ENCODE measurements at places on chromosomes 5 and 9.
A peak's percentile ranks its signal among the peaks of the same experiment; 100 is the strongest.

GRCh38 chr9:121604242-121604641 is 47.2 kb upstream of the DAB2IP start:
- DNase-seq: no peak

GRCh38 chr9:14349146-14349446 is 35.2 kb upstream of the NFIB start:
- DNase-seq: no peak

DNA sequence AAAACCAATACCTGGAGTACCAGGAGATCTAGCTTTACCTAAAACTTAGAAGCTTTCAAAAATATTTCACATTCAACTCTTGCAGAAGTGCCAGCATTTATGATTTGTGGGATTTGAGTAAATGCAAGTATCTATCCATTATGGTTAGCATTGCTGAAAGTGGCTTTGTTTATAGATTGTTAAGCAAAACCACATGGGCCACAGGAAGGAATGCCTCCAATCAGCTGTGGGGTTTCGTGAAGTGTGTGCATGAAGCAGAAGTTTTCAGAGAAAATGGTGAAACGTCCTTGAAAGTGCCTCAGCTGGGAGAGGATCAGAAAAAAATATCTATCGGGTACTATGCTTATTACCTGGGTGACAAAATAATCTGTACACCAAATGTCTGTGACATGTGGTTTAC is 4.2 kb downstream of the LECT2 start:
- peak; percentile 77 for DNase-seq

DNA sequence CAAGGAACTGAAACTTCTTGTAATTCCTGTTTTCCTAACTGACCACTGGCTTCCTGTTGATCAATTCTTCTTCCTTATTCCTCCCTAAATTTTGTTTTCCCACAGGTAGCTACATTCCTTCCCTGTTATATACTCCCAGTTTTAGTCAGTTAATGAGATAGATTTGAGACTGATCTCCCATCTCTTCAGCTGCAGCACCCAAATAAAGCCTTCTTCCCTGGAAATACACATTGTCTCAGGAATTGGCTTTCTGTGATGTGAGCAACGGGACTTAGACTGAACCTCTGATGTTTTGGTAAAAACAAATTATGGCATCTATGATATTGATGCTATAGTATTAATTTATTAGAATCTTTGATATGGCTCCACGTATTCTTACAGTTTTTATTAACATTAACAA is 617.3 kb upstream of the ST8SIA4 start:
- no peak for DNase-seq

DNA sequence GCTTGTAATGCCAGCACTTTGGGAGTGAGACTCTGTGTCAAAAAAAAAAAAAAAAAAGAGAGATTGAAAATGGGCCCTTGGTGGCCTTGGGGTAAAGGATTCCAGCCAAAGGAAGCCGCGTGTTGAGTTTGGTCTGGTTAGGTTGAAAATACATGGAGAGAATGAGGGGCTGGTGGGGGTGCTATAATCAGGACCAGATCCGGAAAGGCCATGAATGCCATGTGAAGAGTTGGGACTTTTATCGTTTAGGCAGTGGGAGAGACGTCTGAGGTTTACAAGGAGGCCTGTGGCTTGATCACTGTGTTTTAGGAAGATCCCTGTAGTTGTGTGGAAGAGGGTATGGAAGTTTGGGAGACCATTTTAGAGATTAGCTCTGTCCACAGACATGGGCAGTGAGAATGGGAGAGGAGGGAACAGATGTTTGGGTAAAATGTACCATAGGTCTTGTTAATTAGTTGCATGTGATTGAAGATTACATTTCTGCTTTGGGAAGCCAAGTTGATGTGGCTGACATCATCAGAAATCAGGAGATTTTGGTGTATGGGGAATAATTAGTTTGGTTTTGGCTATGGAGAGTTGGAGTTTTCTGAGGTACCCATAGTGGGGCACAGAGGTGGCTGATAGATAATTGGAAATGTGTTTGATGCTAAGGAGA is 3.5 kb downstream of the MSANTD3 start:
- DNase-seq: peak; percentile 55

DNA sequence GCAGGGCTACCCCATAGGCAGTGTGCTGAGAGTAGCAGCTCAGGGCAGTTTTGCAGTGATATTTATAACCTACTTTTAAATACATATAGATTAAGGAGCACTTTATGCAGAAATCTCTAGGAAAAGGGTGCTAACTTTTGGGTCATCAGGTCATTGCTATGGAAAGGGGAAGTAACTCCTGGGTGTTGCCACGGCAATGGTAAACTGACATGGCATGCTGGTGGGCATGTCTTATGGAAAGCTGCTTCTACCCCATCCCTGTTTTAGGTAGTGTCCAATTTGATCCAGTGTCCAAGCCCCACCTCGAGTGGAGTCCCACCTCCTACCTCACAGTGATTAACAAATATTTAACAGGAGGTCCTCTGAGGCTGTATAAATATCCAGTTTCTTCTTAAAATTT is 56.8 kb upstream of the XPA start:
- no peak for DNase-seq

- DNase-seq: peak; percentile 83
Measured at GRCh38 chr9:4740638-4741364, at the start of gene AK3. Gene AK3, minus strand, starts transcription at chr9:4741202. Its CDS starts 115 bp downstream, at chr9:4741087.

GRCh38 chr5:56356121-56356835 is 123.1 kb upstream of the ANKRD55 start:
- DNase-seq: no peak

DNA sequence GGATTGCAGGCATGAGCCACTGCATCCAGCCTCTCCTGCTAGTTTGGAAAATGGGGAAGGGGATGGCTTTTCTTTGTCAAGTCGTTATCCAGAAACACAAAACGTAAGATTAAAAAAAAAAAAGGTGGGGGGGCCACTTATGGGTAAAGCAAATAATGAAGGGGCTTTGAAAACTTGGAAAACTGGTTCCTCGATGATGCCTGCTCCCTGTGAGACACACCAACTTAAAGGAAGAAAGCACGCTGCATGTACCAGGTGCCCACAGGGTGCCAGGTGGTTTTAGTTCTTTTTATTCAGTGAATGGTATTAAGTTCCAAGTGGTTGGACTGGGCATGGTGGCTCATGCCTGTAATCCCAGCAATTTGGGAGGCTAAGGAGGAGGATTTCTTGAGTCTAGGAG is 170.1 kb downstream of the GOLPH3 start:
- no peak for DNase-seq

DNA sequence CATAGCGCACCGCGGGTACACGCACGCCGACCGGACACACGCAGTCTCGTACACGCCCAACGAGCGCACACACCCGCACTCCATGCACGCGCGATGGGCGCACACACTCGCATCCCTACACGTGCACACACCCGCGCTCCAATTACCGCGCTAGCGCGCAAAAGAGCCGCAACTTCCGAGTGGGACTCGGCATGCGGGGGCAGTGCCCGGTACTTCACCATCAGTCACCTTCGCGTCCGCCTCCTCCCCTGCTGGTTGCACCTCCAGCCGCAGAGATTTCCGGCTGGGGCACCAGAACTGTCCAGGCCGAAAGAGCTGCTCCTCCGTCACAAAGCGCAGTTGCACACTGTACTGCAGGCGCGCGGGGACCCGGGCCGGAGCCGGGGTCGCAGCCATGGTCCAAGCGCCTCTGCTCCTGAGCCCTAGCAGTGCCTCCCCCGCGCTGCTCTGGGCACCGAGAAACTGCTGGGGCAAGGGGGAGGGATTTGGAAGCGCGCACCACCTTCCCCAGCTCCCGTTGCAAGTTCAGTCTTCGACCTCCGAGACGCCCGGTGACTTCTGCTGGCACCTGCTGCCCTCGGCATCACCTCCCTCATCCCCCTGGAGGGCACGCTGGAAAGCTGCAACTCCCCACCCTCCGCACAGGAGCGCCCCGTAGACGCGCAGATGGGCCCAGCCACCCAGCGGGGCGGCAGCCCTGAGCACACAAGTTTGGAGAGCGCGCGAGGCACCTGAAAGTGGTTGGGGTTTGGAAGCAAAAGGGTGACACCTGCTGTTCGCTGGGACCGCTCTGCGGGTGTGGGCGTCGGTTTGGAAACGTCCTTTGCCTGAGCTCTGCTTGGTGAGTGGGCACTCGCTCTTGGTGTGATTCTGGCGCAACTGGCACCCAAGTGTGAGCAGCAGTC is 337.4 kb upstream of the PUM3 start:
- DNase-seq: no peak

DNA sequence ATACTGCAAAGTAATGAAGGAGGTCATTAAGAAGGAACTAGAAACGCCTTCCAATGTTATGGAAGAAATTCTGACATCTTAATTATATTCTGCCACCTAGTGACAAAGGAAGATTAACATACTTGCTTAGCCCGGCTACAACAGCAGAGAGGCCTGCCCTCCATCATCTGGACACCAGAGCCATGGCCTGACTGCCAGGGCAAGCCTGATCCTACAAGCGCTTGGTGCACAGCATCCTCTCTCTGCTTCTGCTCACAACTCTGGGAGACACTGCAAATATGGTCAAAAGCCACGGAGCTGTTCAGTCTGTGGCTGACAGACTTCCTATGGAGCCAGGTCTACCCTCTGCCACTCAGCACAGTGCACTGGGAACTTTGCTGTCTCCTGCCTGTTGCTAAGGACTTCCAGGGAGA is 87.3 kb upstream of the SLC44A1 start:
- DNase-seq: peak; percentile 90

DNA sequence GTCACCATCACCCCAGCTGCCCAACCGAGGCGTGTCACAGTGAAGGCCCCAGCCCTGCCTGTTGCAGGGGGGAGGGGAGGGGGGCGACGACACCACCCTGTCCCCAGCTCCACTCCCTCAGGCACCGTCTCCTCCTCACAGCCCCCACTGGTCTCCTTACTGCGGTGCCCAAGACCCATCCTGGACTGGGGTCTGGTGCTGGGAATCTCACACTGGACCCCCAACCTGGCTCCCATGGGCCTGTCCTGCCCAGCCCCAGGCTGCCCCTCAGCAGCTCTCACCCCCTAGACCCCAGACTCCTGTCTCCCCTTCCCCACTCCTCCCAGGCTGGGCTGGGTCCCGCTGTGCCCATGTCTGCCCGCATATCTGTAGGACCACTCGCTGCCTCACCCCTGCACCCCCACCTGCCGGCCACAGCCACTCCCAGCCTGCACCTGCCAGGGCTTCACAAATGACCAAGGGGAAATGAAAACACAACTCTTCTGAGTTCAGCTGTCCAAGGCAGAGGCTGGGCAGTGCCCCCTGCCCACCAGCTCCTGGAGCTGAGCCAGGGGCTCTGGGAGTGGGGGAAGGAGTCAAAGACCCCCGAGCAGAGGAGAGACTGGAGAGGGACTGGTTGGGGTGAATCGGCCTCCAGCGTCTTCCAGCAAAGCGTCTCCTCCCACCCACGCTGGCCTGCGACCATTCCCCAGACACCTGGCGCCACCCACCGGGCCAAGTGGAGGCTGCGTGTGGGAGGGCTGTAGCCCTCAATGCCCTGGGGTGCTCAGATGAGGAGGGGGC is 32.6 kb upstream of the EGFL7 start:
- peak; percentile 22 for DNase-seq

Measured in AG10803 (cell line).